ENCODE measurements at places on chromosomes 5 and 9. TPM values are rescaled to one million over a fixed set of nuclear protein-coding genes. Genes with fewer than 3 reads are reported as not detected.
A peak's percentile ranks its signal among the peaks of the same experiment; 100 is the strongest.

GRCh38 chr9:136327304-136327974 is at the start of gene GPSM1:
Gene GPSM1, plus strand, starts transcription at chr9:136327539. Its CDS starts 157 bp downstream, at chr9:136327696.
- H3K4me3 ChIP-seq = peak within 1 kb of the TSS; percentile 59
- peaks cover 35% of the 10 kb centered on the region for H3K27me3 ChIP-seq
- peak; percentile 30 for DNase-seq
- H3K4me1 ChIP-seq = peaks cover 34% of the 10 kb centered on the region
- peak within 1 kb of the TSS; percentile 73 for H3K27ac ChIP-seq

DNA sequence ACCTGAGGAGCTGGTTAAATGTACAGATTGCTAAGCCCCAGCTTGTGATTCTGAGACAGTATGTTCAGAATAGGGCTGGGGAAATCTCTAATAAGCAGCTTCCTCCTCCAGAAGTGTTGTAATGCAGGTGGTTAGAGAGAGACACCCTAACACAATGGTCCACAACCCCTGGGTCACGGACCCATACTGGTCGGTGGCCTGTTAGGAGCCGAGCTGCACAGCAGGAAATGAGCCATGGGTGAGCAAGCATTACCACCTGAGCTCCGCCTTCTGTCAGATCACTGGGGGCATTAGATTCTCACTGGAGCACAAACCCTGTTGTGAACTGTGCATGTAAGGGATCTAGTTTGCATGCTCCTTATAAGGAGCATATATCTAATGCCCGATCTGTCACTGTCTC is 61.8 kb downstream of the SLC36A1 start:
- no peak overlapping the region for H3K4me3 ChIP-seq
- no peak overlapping the region for H3K27ac ChIP-seq
- H3K27me3 ChIP-seq = no peaks in the 10 kb centered on the region
- H3K36me3 ChIP-seq = no peaks in the 10 kb centered on the region
- no peak for DNase-seq

- H3K27me3 ChIP-seq = no peaks in the 10 kb centered on the region
- H3K4me1 ChIP-seq = no peaks in the 10 kb centered on the region
- H3K36me3 ChIP-seq = no peaks in the 10 kb centered on the region
- no peak for DNase-seq
Observed at GRCh38 chr5:95274011-95274410, 10.9 kb downstream of the MCTP1 start.

GRCh38 chr5:102664616-102665335 is 90.3 kb upstream of the PAM start:
- H3K27me3 ChIP-seq = no peaks in the 10 kb centered on the region
- no peak overlapping the region for H3K4me3 ChIP-seq
- no peaks in the 10 kb centered on the region for H3K36me3 ChIP-seq
- no peak for DNase-seq
- no peak overlapping the region for H3K27ac ChIP-seq

GRCh38 chr5:139644001-139644456 is 4.1 kb upstream of the CXXC5 start:
- no peaks in the 10 kb centered on the region for H3K27me3 ChIP-seq
- peak overlapping the region; percentile 77 for H3K27ac ChIP-seq
- H3K36me3 ChIP-seq = no peaks in the 10 kb centered on the region
- DNase-seq = peak; percentile 13
- no peak overlapping the region for H3K4me3 ChIP-seq

- H3K4me1 ChIP-seq = no peaks in the 10 kb centered on the region
- H3K27ac ChIP-seq = no peak overlapping the region
- peaks cover 7% of the 10 kb centered on the region for H3K27me3 ChIP-seq
- H3K36me3 ChIP-seq = no peaks in the 10 kb centered on the region
- H3K4me3 ChIP-seq = no peak overlapping the region
Observed at GRCh38 chr5:168217497-168217896, 73.9 kb upstream of the WWC1 start.

DNA sequence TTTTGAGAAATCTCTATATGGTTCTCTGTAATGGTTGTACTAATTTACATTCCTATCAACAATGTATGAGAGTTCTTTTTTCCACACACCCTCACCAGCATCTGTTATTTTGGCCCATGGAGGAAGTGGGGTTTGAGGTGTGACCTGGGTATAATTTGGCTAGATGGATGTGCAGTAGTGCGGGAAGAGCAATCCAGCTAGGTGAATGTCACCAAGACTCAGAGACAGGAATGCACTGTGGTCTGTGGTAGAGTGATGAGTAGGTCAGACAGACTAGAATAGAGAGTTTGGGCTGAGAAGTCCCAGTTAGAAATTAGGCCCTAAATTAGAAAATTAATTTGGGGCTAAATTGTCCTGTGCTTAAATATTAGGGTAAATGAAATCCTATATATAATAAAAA is 32.8 kb upstream of the PIP5K1B start:
- DNase-seq = no peak
- H3K36me3 ChIP-seq = no peaks in the 10 kb centered on the region

DNA sequence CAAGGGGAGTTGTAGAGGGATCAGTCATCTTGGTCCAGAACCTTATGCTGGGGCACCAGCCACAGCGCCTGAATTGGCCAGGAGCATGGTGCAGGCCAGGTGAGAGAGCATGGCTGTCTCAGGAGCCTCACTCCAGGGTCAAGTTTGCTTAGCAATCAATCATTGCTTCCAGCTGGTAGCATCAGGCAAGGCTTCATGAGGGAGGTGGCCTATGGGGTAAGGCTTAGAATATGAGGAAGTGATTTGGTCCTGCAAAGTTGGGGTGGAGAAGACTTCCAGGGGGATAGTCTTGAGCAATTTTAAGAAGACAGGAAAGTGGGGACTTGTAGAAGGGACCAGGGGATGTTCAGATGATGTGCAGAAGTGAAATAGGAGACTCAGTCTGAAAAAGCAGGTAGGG is 53.9 kb upstream of the PITX1 start:
- no peak for DNase-seq
- no peaks in the 10 kb centered on the region for H3K27me3 ChIP-seq
- no peaks in the 10 kb centered on the region for H3K36me3 ChIP-seq
- H3K4me3 ChIP-seq = no peak overlapping the region
- H3K27ac ChIP-seq = no peak overlapping the region
- no peaks in the 10 kb centered on the region for H3K4me1 ChIP-seq

DNA sequence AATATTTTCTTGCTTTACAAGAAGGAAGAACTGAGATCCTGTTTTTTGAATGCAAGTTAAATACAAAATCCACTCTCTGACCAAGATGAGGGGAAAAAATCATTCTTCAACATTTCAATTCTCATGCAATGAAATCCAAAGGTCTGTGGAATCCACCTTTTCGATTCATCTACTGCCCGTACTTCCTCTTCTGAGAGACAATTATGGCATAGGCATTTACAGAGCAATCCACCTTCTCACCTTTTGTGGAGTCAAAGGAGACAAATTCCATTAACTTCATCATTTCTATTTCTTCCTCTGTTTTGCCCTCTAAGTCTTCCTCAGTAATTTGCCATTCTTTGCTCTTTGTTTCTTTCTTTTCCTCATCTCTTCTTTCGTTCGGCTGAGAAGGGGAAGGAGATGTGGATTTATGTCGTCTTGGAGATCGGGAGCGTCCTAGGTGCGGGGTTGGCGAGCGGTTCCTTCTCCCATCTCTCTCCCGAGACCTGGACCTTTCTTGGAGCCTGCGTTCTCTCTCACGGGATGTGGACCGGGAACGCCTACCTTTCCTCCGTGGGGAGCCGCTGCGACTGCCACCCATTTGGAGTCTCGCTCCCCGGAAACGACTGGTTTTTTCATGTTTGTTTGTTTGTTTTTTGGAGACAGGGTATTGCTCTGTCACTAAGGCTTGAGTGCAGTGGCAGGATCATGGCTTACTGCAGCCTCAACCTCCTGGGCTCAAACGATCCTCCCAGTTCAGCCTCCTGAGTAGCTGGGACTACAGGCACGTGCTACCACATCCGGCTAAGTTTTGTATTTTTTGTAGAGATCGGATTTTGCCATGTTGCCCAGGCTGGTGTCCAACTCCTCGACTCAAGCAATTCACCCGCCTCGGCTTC is 24.3 kb upstream of the AFF4 start:
- H3K36me3 ChIP-seq = no peaks in the 10 kb centered on the region
- H3K4me3 ChIP-seq = no peak overlapping the region
- no peaks in the 10 kb centered on the region for H3K27me3 ChIP-seq
- H3K4me1 ChIP-seq = no peaks in the 10 kb centered on the region

GRCh38 chr5:43416803-43417394 is 4.7 kb upstream of the CCL28 start:
- H3K4me3 ChIP-seq = no peak overlapping the region
- peaks cover 29% of the 10 kb centered on the region for H3K4me1 ChIP-seq
- H3K27me3 ChIP-seq = no peaks in the 10 kb centered on the region

DNA sequence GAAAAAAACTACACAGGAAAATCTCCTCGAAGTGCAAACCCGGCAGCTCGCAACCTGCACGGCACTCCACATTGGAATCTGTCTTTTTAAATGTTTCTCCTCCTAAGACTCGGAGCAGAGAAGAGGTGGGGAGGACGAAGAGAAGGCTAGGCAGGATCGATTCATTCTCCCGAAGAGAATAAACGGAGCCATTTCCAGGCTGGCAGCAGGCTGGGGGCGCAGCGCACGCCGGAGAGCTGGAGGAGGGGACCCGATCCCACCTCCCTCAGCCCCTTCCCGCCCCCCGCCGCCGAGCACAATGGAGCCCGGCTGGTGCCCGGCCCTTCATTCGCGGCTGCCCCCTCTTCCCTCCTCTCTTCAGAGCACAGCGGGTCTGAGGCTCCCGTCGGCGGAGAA is 628 bp downstream of the HOMER1 start:
- H3K36me3 ChIP-seq = no peaks in the 10 kb centered on the region
- H3K4me1 ChIP-seq = peaks cover 9% of the 10 kb centered on the region
- H3K27ac ChIP-seq = peak overlapping the region; percentile 93

GRCh38 chr5:63727583-63727982 is 234.7 kb downstream of the HTR1A start:
- no peak overlapping the region for H3K4me3 ChIP-seq
- no peak overlapping the region for H3K27ac ChIP-seq
- no peaks in the 10 kb centered on the region for H3K4me1 ChIP-seq
- no peaks in the 10 kb centered on the region for H3K36me3 ChIP-seq
- no peaks in the 10 kb centered on the region for H3K27me3 ChIP-seq
- DNase-seq = no peak

- DNase-seq = no peak
- H3K4me1 ChIP-seq = peaks cover 4% of the 10 kb centered on the region
- no peaks in the 10 kb centered on the region for H3K36me3 ChIP-seq
- no peak overlapping the region for H3K4me3 ChIP-seq
Observed at GRCh38 chr9:95486318-95486717, 30.5 kb downstream of the PTCH1 start.

DNA sequence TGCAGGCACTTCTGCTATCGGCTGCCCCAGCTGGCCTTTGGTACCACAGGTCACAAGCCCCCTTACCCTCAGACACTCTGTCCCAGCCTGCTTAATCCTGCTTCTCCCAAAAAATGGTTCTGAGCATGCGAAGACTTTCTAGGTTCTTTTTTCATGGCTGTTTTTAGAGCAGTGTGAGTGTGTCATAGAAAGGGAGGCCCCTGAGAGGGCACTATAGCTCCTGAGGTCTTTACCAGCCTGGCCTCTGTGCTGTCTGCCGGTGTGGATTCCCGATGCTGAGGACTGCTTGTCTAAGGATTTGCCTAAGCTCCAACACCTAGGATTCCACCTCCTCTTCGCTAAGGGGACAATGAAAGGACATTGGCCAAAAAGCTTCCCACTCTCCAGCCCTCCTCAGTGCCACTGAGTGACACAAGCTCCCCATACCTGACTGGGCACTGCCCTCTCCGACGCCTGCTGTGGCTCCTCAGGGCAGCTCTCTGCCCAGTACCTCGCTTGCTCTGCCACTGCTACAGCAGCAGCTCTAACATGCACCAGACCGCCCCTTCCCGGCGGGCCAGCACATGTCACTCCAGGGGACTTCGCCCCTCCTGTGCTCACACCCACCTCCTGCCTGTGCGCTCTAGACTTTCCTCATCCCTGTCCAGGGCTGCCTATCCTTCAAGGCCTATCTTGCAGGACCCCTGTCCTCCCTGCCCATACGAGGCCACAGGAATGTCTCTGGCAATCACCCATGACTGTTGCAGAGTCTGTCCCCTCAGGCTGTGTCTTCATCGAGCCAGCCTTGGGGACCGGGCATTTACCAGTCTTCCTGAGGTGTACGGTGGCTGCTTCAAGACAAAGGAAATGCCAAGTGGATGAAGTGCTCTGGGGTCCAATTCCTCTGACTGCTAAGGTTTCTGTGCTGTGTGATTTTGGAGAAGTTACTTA is 21.0 kb downstream of the MACROH2A1 start:
- H3K27me3 ChIP-seq = no peaks in the 10 kb centered on the region
- H3K27ac ChIP-seq = no peak overlapping the region
- H3K36me3 ChIP-seq = no peaks in the 10 kb centered on the region
- no peak overlapping the region for H3K4me3 ChIP-seq
- DNase-seq = no peak

- no peaks in the 10 kb centered on the region for H3K27me3 ChIP-seq
- no peaks in the 10 kb centered on the region for H3K4me1 ChIP-seq
- no peak overlapping the region for H3K27ac ChIP-seq
- no peak overlapping the region for H3K4me3 ChIP-seq
- no peak for DNase-seq
Observed at GRCh38 chr5:11984196-11984595, 80.0 kb upstream of the CTNND2 start.

- H3K27ac ChIP-seq = no peak overlapping the region
- H3K27me3 ChIP-seq = no peaks in the 10 kb centered on the region
- H3K4me3 ChIP-seq = no peak overlapping the region
- H3K36me3 ChIP-seq = no peaks in the 10 kb centered on the region
Observed at GRCh38 chr5:53052499-53052898, 57.1 kb downstream of the MOCS2 start.

Gene DNAI1
- not detected for total RNA-seq

Gene NACC2
- total RNA-seq = 26.1 TPM

Gene MLANA
- total RNA-seq = not detected

Gene MYOT
- 7.1 TPM for total RNA-seq

Gene MELK
- 11.5 TPM for total RNA-seq

Gene GAPT
- total RNA-seq = not detected

Gene CYLC2
- not detected for total RNA-seq

Gene OR1Q1
- total RNA-seq = not detected

Gene FAM153A
- 0.48 TPM for total RNA-seq

Gene PSD2
- not detected for total RNA-seq

Gene NKD2
- not detected for total RNA-seq

Gene PFDN1
- total RNA-seq = 72.9 TPM

Gene HAND1
- total RNA-seq = 6.7 TPM

Gene PCDHA13
- 0.32 TPM for total RNA-seq

Gene QRFP
- total RNA-seq = not detected

Gene TAF11L5
- total RNA-seq = not detected

All from transverse colon (tissue), 4 donors.